NCI-H1092 (cell line): ENCODE measurements at places on chromosomes 3 and 15.

GRCh38 chr15:73570355-73571032 is 62.7 kb downstream of the NPTN start:
- DNase-seq, result no peak

DNA sequence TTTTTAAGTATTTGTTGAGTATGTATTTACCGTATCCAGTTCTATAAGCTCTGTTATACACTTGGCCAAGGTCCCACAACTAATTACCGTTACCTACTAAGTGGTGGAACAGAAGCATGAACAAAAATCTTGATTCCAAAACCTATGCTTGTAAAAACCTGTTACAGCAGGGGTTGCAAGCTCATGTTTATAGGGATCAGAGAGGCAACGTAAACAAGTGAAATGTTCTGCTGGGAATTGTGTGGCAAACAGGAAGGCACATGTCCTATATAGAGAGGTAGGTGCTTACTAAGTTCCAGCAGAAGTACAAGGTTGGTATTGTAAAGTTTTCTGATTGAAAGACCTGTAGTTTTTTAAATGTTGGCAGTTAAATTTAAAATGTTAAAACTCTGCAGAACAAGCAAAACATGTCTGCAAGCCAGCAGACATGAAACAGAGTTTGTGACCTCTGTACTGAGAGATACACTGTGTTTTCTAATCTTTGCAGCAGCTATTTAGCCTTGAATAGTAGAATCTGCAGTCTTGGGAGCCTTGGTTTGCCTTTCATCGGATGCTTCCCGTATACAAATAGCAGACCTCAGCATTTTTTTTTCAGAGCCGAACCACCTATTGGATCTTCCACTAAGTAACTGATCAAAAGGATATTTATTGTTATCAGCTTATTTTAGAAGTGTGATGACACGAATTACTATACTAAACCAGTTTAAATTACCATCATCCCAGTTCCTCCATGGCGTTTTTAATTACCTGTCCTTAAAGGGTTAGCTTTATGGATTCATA is 11.4 kb downstream of the IREB2 start:
- DNase-seq, result no peak

- peak; percentile 51 for DNase-seq
Observed at GRCh38 chr3:149339931-149340309, 6.5 kb upstream of the TM4SF18 start.

DNA sequence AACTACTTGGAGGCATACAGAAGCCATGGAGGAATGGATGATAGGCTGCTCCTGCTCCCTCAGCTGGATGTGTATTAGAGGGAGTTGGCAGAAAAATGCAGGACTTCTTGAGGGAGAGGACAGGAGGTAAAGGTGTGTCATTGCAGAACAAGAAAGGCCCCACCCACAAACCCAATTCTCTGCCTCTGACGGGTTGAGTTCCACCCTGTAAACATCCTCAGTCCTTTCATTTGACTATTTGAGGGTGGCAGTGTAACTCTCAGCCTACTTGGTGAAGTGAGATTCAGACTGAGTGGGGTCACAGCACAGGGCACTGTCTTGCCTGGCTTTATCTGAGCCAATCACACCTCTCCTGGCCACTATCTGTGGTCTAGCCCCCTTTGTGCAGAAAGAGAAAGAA is at the start of gene TPRG1:
TPRG1 (plus strand) TSS at position 265 of the 400 bp plus-strand sequence. CDS start 35,414 bp downstream, outside the sequence.
- no peak for DNase-seq

DNA sequence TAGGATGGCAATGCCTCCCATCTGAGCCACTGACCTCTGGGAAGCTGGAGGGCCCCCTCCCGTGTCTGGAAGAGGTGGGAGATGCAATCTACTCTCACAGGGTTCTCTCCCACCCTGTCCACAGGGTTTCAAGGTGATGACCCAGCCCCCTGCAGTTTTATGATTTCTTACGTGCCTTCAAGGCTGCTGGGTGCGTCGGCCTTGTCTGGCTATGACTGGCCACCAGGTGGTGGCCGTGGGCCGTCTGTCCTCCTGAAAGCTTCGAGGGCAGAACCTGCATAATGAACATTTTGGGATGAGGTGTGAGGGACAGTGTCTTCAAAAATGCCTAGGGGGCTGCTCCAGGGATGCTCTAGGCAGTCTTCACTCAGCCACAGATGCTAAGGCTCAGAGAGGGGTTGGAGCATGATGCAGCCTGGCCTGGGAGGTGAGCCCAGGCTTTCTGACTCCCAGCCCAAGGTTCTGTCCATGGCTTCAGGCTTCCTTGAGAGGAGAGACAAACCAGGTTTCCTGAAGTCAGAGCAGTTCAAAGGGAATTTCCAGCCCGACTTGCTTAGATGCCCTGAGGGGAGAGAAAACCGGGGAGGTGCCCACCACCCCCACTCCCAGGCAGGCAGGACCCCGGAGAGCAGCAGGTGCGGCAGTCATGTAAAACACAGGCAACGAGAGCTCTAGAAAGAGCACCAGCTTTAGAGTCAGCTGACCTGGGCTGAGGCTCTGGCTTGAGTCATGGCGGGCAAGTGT is 18.7 kb downstream of the ISG20 start:
- no peak for DNase-seq
